ENCODE measurements at places on chromosomes 16 and 17.

DNA sequence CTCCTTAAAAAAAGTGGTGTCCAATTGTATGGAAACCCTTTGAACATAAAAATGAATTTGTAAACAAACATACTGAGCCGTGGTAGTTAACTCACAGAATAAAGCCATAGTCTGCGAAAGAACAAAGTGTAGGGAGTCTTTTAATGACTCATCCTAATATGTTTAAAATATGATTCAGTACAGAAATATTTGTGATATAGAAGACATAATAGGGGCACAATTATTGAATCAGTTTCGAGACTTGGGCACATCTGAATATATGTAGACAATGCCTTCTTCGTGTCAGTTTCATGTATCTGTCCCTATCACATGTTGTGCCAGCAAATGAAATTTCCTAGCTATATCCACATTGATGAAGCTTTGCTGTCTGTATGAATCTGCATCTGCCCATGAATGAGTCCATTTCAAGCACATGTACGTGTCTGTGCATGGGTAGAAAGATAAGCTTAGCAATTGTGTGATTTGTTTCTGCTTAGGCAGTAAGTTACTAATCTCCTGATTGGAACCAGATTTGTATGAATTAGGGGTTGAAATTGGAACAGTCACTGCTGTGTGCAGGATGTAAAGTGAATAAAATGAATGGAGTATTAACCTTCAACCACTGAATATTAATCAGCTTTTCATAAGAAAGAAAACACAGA, 112.5 kb upstream of the SOX9 start:
- no peak for DNase-seq

- DNase-seq = no peak
Measured at GRCh38 chr16:58518083-58518979, 3.0 kb downstream of the SETD6 start.

GRCh38 chr17:39946551-39947330, 16.1 kb upstream of the GSDMA start:
- DNase-seq = no peak

DNA sequence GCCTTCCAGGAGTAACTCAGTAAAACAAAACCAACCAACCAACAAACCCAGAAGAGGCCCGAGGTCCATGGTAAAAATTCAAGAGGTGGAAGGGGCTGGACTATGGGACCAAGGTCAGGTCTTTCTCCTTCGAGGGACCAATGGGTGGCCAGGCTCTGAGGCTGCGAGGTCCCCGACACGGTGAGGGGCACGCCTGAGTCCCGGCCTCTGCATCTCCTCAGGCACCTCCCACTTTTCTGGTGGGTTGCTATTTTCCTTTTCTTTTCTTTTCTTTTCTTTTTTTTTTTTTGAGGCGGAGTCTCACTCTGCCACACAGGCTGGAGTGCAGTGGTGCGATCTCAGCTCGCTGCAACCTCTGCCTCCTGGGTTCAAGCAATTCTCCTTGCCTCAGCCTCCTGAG, 18.0 kb downstream of the CD7 start:
- no peak for DNase-seq

DNA sequence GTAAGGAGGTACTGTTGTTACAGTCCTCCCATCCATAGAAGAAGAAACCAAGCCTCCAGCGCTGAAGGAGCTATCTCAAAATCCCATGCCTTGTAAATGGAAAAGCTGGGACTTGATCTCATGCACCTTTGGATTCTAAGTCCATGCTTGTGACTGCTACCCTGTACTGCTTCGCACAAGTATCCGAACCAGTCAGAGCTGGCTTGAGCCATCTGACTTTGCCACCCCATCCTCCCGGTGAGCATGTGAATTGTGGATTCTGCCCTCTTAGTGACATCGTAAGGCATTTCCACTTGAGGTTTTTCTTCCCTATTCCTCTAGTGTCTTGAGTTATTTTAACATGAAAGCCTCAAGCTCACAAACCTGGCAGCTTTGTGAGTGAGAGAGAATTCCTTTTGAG, 15.3 kb downstream of the MYOCD start:
- DNase-seq = no peak

DNA sequence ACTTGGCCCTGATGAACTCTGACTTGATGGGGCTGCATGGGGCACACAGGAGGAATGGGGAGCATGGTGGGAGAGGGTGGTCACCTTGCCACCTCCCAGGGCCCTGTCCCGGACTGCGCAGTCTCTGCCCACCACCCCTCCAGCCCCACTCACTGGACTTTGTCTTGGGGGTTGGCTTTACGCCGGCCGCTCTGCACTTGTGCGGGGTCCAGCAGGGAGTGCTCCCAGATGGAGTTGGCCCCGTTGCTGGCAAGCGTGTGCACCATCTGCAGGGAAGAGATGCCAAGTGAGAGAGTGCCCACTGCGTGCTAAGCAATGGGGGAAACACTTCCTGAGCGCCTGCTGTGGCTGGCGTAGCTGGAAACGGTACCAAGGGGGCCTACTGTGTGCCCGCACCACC, 6.7 kb downstream of the GIT1 start:
- DNase-seq = no peak

GRCh38 chr16:57016831-57017230, 27.5 kb downstream of the NLRC5 start:
- DNase-seq = no peak

- DNase-seq = no peak
Measured at GRCh38 chr17:42182927-42183734, 2.1 kb downstream of the HCRT start.

- DNase-seq = no peak
Measured at GRCh38 chr16:5328546-5328945, 231.0 kb upstream of the EEF2KMT start.

GRCh38 chr17:56298846-56299245, 145.6 kb downstream of the ANKFN1 start:
- DNase-seq = no peak

GRCh38 chr17:65811043-65811442, 249.6 kb upstream of the AXIN2 start:
- no peak for DNase-seq

DNA sequence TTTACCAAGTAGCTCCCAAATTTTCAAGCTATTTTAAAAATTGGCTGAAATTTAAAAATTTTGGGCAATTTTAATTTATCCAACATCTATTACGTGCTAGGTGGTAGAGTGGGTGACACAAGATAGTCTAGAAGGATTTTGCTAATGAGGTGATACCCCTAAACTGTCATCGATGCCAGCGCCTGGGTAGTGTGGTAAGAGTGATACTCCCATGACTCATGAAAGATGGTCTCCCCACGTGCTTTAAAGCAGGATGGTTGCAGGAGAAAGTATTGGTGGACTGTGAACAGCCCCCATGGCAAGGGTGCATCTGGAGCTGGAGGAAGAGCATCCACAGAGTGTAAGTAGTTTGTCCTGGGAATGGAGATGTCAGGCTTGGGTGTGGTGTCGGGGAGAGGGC, 77.8 kb downstream of the WWOX start:
- no peak for DNase-seq

DNA sequence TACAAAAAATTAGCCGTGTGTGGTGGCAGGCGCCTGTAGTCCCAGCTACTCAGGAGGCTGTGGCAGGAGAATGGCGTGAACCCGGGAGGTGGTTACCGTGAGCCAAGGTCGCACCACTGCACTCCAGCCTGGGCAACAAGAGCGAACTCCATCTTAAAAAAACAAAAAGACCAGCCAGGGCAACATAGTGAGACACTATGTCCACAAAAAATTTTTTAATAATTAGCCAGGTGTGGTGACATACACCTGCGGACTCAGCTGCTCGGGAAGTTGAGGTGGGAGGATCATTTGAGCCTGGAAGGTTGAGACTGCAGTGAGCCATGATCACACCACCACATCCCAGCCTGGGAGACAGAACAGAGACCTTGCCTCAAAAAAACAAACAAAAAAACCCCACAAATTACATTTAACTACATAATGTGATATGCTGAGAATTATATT, 29.1 kb downstream of the FANCA start:
- no peak for DNase-seq

- no peak for DNase-seq
Measured at GRCh38 chr17:31584438-31585279, 193.2 kb downstream of the RAB11FIP4 start.

GRCh38 chr17:39704821-39705551, 5.1 kb downstream of the ERBB2 start:
- DNase-seq = no peak

- no peak for DNase-seq
Measured at GRCh38 chr16:1407753-1408152, 6.8 kb downstream of the UNKL start.

- no peak for DNase-seq
Measured at GRCh38 chr16:56909527-56909979, 22.4 kb upstream of the HERPUD1 start.

- no peak for DNase-seq
Measured at GRCh38 chr17:38601539-38602351, 4.0 kb downstream of the SRCIN1 start.

GRCh38 chr17:76612465-76612864, 26.8 kb upstream of the ST6GALNAC2 start:
- no peak for DNase-seq

- DNase-seq = peak; percentile 62
Measured at GRCh38 chr17:76240461-76241203, at the start of gene RNF157. RNF157 (minus strand) TSS chr17:76240493; CDS start chr17:76240240, 253 bp downstream.

DNA sequence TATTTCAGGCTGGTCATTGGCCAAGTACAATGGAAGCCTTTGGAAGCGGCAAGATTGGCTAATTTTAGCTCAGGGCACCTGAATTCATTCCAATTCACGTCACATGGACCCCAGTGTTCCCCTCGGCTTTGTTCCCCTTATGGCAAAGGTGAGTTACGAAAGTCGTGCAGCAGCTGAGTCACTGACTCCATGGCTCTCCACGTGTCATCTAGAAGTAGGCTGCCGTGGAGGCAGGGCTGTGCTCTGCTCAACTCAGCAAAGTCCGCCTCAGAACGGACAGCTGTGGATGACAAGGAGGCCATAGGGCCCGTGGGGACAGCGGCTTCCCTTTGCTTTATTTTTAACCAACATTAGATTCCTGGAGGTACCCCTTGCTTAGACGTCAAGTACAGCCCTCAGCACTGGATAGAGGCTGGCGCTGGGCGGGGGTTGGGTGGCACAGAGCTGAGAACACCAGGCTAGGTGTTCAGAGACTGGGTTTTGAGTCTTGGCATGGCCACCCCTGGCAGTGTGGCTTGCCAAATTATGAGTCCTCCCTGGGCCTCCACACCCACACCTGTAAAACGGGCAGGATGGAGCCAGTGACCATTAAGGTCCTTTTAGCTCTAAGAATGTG, 23.6 kb downstream of the ADAD2 start:
- no peak for DNase-seq

- DNase-seq = no peak
Measured at GRCh38 chr16:58419241-58419990, 27.1 kb downstream of the GINS3 start.

DNA sequence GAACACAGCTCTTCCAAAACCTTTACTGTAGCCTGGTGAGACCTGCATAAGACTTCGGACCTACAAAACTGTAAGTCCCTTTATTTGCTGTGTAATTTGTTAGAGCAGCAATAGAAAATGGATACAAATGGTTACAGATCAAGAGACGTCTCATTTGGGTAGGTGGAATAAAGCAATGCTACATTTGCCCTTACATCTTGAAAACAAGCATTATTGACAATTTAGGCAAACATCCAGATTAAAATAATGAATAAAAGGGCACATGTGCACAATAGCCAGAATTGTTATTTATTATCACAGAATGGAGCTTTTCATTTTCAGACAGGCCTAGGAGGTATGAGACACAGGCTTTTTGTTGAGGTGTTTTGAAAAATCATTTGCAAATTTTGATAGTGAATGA, 222.2 kb upstream of the CPHXL start:
- DNase-seq = no peak

DNA sequence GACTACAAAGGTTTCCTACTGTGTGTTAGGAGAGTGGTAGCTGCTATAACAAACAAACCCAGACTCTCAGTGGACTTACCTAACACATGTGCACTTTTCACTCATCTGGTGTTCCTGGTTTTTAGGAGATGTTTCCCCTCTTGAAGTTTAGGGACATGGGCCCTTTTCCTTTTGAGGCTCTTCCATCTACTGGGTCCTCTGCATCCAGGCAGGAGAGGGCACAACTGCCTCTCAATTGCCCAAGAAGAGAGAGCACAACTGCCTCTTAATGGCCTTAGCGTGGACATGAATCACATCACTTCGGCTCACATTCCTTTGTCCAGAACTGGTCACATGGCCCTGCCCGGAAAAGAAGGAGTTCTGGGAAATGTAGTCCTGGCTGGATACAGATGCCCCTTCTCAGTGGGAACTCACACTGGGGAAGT, 9.8 kb upstream of the TNRC6C start:
- no peak for DNase-seq

GRCh38 chr17:35870906-35871819, 2.5 kb upstream of the HEATR9 start:
- no peak for DNase-seq

GRCh38 chr16:50612849-50613198, 64.6 kb downstream of the NKD1 start:
- no peak for DNase-seq

- DNase-seq = no peak
Measured at GRCh38 chr17:77365584-77366186, 224.9 kb downstream of the SEC14L1 start.

GRCh38 chr16:67924140-67924906, 7.3 kb downstream of the CTRL start:
- no peak for DNase-seq

DNA sequence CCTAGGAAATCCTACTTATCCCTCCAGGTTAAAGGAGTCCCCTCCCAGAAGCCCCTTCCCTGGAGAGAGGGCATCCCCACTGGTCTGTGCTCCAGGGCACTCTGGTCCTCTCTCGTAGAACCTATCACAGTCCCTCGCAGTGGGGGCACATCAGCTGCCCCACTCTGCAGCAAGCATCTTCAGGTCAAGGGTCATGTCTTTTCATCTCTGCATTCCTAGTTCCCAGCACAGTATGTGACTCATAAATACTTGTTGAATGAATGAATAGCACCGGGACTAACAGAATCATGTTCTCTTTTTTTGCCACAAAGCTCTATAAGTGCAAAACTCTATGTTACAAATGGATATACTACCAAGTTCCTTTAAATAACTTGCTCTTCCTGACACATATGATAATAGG, 36.0 kb downstream of the RNF157 start:
- no peak for DNase-seq

DNA sequence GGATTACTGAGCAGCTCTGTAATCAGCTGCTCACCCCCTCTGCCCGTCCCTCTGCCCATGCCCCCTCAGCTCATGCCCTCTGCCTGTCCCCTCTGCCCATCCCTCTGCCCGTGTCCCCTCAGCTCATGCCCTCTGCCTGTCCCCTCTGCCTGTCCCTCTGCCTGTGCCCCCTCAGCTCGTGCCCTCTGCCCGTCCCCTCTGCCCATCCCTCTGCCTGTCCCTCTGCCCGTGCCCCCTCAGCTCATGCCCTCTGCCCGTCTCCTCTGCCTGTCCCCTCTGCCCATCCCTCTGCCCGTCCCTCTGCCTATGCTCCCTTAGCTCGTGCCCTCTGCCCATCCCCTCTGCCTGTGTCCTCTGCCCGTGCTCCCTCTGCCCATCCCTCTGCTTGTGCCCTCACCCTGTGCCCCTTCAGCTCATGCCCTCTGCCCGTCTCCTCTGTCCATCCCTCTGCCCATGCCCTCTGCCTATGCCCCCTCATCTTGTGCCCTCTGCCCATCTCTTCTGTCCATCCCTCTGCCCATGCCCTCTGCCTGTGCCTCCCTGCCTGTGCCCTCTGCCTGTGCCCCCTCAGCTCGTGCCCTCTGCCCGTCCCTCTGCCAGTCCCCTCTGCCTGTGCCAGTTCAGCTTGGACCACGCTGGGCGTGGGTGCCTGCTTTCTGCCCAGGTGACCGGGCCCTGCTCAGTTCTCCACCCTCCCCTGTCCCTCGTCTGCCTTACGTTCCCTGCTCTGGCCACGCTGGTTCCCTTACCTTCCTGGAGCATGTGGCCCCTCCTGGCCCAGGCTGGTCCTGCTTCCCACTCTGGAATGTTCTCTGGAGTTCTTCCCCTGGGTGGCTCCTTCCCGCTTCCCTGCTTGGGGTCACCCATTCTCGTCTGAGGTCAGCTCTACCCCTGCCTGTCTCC, 97.6 kb downstream of the NPIPB11 start:
- DNase-seq = no peak

Measured in T-helper 22 cell (primary cell).